ENCODE measurements at places on chromosomes 7 and 10.

- no peak for DNase-seq
Observed at GRCh38 chr10:80277567-80278250, 11.7 kb downstream of the MAT1A start.

GRCh38 chr10:50614444-50615137 lies 9.2 kb downstream of the SGMS1 start:
- no peak for DNase-seq

DNA sequence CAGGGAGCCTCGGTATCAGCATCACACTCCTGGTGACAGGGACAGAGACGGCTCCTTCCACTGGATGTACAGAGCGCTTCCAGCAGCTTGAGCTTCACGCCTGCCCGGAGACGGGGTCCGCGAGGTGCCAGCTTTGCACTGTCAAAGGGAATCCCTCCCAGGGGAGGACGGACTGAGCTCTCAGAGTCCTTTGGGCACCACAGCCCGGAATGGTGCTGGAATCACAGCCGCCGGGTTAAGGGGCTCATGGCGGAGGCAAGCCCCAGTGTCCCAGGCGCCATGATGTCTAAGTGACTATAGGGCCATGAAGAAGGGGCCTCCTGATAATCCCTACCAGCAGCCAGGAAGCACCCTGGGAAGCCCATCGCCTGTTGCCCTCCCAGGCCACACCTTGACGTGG lies 41.4 kb downstream of the PTPRN2 start:
- DNase-seq, result no peak

DNA sequence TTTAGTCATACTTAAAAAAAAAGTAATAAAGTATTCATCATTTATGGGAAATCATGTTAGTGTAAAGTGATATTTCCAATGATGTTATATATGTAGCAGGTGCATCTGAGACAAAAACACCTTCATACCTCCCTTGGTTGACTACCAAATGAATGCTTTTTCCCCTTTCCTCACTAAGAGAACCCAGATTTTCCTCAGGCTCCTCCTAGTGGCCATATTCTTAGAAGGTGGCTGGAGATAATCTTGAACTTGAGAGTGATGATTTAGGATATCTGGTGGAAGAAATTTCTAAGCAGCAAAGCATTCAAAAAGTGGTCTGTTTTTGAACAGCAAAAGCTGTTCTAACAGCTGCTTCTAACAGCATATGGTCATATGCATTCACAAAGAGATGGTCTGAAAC lies 16.8 kb upstream of the DNAH11 start:
- no peak for DNase-seq

DNA sequence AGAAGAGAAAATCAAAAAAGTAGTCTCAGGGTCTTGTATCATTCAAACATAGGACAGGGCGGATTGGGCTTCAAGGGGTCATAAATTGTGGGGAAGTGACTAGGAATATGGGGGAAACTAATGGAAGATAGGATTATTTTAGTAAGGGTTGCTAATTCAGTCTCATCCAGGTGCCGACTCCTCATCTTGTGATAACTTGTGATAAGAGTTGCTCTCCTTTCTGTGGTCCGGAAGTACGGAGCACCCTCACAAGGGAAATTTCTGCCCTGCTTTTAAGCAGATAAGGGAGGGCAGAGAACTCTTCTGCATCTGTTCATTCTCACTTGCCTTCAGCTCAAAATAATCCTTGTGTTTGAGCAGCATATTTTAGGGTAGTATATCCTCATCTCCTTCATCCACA lies 436.4 kb upstream of the LRGUK start:
- DNase-seq, result no peak

DNA sequence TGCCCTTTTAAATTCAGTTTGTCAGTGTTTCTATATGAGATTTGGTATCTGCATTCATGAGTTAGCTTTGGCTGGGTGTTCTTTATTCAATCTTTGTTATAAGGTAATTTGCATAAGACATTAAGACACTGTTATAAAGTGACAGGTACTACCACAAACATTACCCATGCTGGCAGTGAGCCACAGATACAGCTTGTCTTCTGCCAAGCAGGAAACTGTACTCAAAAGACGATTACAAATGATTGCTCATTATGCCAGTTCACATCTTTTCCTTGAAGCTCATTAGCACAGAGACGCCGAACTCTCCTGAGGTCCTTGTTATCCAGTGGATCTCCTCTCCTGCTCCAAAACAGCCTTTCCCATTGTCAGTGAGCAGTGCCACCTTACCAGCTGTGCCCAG lies 30.4 kb downstream of the AMPH start:
- DNase-seq, result no peak
